ENCODE measurements at places on chromosomes 11 and 22. TPM values are rescaled to one million over a fixed set of nuclear protein-coding genes. Genes with fewer than 3 reads are reported as not detected.

- H3K4me1 ChIP-seq = peaks cover 4% of the 10 kb centered on the region
- no peak overlapping the region for H3K4me3 ChIP-seq
- peaks cover 5% of the 10 kb centered on the region for H3K27me3 ChIP-seq
- DNase-seq = no peak
Observed at GRCh38 chr11:74691755-74692154, 39.5 kb downstream of the CHRDL2 start.

- no peak overlapping the region for H3K4me3 ChIP-seq
- no peaks in the 10 kb centered on the region for H3K36me3 ChIP-seq
- H3K27me3 ChIP-seq = no peaks in the 10 kb centered on the region
- DNase-seq = no peak
- H3K27ac ChIP-seq = no peak overlapping the region
Observed at GRCh38 chr11:10561947-10562346, 6.5 kb downstream of the LYVE1 start.

DNA sequence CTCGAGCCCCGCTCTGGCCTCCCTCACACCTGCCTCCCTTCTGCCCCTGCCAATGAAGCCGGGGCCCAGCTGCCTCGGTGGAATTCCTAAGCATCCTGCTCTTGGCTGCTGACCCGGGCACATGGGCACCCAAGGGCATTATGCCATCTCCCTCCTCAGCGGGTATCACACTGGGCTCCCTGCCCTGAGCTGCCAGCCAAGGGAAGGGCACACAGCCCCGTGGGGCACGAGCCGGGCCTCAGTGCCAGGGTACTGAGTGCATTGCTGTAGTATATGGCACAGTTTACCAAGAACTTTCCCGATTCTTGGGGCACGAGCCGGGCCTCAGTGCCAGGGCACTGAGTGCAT, 43.8 kb upstream of the JAM3 start:
- no peak overlapping the region for H3K4me3 ChIP-seq
- no peaks in the 10 kb centered on the region for H3K4me1 ChIP-seq
- DNase-seq = no peak

The LRRC32 gene
- polyA plus RNA-seq = 77.2 TPM

The MMP13 gene
- not detected for polyA plus RNA-seq

The GALR3 gene
- polyA plus RNA-seq = not detected

Data from endothelial cell of umbilical vein (primary cell).